GM03348 (cell line): ENCODE measurements at places on chromosomes 1 and 21.
A peak's percentile ranks its signal among the peaks of the same experiment; 100 is the strongest.

DNA sequence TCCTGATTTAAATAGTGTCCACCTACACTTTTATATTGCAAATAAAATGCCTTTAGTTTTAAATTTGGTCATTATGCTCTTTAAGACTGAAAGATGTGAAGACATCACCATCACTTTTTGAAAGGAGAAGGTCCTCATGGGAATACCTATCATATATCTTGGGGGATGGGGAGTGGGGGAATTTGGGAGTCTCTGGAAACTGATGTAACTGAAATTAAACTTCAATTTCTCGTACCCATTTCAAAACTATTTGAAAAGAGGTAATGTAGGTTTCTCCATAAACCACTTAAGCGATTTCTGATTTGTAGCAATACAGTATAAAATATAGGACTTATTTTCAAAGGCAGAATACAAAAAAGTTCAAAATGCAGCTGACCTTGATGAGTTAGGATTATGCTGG lies 924 bp downstream of the EXTL2 start:
- no peak for DNase-seq

GRCh38 chr1:43853161-43853921 lies 80.3 kb upstream of the ARTN start:
- peak; percentile 67 for DNase-seq

DNA sequence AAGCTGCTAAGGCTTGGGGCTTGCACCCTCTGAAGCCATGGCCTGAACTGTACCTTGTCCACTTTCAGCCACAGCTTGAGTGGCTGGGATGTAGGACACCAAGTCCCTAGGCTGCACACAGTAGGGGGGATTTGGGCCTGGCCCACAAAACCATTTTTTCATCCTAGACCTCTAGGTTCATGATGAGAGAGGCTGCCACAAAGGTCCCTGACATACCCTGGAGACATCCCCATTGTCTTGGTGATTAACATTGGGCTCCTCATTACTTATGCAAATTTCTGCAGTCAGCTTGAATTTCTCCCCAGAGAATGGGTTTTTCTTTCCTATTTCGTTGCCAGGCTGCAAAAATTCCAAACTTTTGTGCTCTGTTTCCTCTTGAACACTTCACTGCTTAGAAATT lies 26.3 kb upstream of the CHODL start:
- DNase-seq = no peak

DNA sequence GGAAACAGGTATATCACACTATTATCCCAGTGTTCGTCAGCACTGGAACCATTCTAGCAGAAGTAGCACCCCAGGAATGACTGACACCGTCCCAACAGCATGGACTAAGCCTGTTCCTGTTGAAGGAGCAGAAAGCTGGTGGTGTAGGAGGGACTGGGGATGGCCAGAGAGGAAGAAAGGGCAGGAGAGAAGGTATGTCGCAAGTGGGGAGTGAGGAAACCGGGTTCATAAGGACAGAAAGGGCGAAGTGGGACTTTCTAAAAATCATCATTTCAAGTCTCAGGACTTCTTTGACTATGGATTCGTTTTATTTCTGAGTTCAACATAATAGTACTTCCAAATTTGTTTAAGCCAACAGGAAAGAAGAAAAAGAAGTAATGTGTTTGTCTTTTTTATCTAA lies 19.7 kb upstream of the MX1 start:
- no peak for DNase-seq

DNA sequence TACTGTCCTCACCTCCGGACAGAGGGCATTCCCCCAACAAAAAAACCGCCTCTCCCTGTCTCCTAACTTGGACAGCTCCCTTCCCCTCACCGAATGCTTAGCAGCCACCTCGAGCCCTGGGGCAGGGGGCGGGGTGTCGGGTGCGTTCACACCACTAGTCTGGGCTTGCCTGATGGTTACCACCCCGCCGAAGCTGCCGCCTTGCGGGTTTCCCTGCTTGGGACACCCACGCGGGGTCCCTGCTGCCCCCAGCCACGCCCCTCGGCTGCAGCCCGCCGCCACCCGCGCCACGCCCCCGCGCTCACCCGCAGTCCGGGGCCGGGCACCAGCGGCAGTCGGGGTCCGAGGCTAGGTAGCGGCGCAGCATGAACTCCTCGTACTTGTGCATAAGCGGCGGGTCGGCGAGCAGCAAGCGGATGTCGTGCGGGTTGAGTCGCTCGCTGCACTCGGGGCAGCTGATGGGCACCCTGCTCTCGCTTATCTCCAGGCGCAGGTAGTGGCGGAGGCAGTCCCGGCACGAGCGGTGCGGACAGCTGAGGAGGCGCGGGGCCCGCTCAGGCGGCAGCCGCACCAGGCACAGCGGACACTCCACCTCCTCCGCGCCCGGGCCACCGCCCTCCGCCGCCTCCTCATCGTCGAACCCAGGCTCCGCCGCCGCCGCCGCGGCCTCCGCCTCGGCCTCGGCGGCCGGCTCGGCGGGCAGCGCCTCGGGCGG lies 706 bp downstream of the RNF19B start:
- peak; percentile 77 for DNase-seq
